ENCODE measurements at places on chromosomes 6 and 20.

- no peak for DNase-seq
Measured at GRCh38 chr6:25007269-25007699, 71.5 kb upstream of the RIPOR2 start.

- peak; percentile 60 for DNase-seq
Measured at GRCh38 chr6:82363428-82364086, at the start of gene TPBG. Gene TPBG (plus strand): TSS chr6:82363817. CDS start chr6:82364962, 1,145 bp downstream.

GRCh38 chr6:22068561-22069305, 228.1 kb downstream of the PRL start:
- DNase-seq = no peak

DNA sequence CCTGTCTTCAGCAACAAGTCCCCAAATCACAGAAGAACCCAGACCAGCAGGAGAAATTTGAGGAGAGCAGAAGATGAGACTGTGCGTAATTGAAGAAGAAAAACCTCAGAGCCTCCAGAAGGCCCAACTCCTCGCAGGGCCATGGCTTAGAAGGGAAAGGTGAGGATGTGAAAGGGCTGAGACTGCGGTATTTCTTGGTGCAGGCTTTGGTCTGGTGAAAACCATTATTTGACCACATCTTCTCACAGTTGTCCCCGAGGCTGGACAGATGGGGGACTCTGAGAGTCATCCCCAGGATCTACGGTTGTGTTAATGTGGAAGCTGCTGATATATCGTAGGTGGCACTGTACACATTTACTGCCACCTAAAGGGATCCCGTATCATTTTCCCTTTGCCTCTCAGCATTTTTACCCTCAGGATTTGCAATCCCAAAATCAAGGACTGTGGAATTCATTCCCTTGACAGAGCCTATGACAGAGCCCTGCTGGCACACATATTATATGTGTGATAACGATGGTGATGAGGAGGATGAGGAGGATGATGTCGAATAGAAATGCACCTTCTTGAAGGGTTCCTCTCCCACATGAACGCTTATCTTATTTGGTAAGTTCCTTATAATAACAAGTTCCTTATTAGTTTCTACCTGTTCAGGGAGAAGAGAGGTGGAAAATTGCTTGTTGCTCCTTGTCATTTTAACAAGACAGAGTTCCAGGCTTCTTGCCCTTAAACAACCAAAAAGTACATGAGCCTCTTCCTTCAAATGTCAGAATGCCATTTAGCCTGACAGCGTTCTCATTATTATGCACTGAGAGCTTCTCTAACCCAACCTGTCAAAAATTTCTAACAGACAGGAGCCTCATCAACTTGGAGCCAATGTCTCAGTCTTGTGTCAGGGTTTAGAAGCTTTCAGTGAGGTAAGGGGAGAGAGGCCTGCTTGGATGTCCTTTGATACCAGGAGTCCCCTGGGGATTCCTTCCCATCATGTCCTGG, 135.8 kb downstream of the PXDC1 start:
- DNase-seq = no peak

DNA sequence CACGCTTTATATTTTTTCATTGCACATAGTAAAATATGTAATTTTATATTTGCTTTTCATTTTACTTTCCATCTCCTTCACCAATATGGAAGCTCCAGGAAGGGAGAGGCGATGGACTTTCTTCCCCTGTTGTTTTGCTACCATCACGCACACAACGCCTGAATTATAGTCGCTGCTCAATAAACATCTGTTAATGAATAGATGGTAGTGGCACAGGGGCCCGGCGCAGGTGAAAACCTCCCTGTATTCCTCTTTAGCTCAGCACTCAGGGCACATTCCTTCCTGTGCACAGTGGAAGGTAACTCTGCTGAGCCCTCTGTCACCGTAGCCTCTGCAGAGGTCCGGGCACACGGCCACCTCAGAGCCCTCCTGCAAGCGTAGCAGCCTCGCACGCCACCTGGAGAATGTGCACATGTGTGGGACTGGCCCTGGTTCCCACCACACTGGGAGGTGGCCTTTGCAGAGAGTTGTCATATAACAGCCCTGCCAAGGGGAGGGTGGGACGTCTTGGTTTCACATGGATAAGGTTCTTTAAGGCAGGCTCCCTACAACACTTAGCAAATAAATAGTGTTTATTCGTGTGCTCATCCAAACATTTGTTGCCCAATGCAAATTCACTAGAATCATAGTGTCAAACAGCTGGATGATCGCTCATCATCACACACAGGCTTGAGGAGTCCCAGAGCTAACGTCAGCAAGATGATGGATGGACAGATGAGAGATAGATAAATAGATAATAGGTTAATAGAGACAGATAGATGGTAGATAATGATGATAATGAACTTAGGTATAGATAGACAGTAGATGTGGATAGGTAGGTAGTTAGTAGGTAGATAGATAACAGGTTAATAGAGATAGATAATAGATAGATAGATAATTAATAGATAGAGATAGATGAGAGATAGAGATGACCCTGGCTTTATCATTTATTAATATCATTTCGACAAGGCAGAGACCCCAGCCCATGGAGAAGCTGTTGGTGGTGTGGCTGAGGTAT, 32.3 kb upstream of the AFDN start:
- no peak for DNase-seq

GRCh38 chr20:46646659-46647380, 4.4 kb downstream of the SLC13A3 start:
- no peak for DNase-seq

DNA sequence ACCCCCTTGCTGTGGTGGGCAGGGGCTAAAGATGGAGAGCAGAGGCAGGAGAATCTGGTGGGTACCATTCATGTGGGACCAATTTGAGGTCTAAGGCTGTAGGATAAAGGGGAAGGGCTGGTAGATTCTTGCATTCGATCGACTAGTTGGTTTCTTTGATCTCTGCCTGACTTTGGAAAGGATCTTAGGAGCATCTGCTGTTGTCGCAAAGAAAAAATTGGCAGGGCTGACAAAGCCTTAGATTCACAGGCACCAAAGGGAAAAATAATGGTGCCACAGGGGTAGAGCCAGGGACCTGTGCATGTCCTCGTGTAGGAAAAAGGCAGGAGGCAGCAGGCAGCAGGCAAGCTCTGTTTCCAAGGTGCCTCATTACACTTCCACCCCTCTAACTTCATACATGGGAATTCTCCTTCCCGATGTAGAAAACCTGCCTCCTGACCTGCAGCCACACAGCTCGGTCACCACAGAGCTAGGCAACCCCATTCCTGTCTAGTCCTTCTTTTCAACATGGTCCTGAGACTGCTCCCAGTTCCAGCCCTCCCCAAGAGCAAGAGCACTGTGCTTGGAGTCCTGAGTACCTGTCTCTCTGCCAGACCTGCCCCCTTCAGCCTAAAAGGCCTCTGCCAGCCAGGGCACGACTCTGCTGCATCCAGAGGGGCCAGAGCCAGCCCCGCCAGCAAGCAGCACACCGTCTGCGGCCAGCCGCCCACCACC, 71.9 kb downstream of the FGD2 start:
- no peak for DNase-seq

DNA sequence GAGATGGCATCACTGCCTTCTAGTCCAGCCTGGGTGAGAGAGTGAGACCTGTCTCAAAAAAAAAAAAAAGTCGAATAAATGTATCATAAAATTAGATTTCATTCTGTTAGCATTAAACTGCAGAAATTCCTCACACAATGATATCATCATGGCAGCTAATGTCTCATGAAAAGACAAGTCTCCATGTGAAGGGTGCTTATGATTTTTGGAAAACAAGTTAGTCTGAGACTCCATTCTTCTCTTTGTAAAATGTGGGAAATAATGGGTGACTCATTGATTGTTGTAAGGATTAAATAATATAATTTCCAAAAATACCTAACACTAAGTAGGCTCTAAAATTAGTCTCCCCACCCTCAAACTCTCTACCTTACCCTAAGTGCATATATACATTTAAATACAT, 49.6 kb upstream of the CDYL start:
- no peak for DNase-seq

- DNase-seq = no peak
Measured at GRCh38 chr6:113004470-113005270, 657.5 kb downstream of the RFPL4B start.

GRCh38 chr6:122751326-122751725, 28.2 kb upstream of the FABP7 start:
- DNase-seq = no peak

GRCh38 chr6:97085772-97086171, 161.2 kb downstream of the KLHL32 start:
- DNase-seq = no peak

- peak; percentile 56 for DNase-seq
Measured at GRCh38 chr6:89400912-89401399, 11.1 kb downstream of the RRAGD start.

- DNase-seq = no peak
Measured at GRCh38 chr6:44036699-44037101, 90.6 kb downstream of the MRPL14 start.

GRCh38 chr6:135935941-135936601, 84.6 kb downstream of the PDE7B start:
- DNase-seq = peak; percentile 40

- DNase-seq = no peak
Measured at GRCh38 chr20:17281478-17281877, 54.6 kb downstream of the PCSK2 start.

- no peak for DNase-seq
Measured at GRCh38 chr20:33948480-33948879, 45.2 kb upstream of the RALY start.

DNA sequence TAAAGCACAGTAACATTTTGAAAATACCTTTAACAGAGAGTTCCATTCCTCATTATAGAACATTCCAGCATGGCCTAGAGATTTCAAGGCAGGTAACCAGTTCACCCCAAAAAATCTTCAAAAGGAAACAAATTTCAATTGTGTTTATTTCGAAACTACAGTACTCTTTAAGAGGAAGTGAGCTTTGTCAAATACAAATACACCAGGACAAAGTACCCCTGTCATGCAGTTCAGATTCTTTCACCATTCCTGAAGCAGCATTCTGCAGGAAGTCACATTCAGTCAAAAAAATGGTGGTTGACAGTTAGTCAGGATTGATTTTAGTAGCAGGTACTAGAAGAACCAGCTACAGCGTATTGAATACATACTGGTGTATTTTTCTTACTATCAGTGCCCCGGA, 89.6 kb upstream of the RIN2 start:
- no peak for DNase-seq

DNA sequence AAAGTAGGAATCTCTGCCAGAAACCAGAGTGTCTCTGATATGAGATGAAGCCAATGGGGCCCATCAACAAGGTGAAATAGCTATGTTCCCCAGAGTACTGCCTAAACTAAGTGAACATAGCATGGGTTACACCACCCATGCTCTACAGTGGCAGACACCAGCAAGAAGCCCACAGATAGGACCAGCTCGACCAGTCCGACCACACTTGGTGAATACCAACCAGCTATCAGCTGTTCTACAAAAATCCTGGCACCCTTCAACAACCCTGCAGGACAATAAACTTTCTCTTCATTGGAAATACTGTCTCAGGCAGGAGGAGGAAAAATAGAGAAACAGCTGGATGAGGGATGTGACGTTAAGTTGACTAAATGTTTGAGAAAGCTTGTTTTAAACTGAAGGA, 311.4 kb downstream of the EPM2A start:
- DNase-seq = no peak

GRCh38 chr20:36120241-36120640, 34.3 kb upstream of the EPB41L1 start:
- DNase-seq = no peak

GRCh38 chr6:120147071-120147871, 797.7 kb upstream of the MAN1A1 start:
- DNase-seq = no peak

GRCh38 chr6:81690073-81690472, 62.4 kb downstream of the TENT5A start:
- no peak for DNase-seq

DNA sequence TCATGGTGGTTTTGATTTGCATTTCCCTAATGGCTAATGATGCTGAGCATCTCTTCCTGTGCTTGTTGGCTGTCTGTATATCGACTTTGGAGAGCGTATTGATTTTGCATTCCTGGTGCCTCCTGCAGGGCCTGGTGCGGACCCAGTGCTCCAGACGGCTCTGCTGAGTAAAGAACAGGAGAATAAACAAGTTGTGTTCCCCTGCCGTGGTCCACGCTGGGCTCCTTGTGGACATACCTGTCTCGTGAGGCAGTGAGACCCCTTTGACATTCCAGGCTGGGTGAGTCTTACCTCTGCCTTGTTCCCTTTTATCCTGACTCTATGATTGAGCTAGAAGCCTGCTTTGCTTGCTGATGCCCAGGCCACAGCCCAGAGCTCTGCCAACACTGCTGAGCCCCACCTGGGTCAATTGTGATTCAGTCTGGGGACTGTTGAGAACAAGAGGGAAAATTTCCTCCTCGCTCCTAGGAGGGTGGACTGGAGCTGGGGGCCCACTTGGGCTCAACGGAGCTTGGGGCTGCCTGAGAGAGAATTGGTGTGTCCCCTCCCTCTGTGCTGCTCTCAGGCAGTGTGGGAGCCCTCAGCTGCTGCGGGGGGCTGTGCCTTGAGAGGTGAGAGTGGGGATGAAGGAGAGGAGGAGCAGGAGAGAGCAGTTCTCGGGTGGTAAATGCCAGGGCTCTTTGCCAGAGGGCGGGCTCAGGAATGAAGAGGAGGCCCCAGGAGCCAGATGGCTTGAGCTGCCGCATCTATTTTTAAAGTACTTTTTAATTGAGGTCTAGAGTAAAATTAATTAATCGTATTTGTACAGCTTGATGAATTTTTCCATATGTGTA, 43.7 kb upstream of the PMEPA1 start:
- DNase-seq = no peak

GRCh38 chr6:104460738-104461483, 398.8 kb downstream of the HACE1 start:
- DNase-seq = no peak

GRCh38 chr20:37871751-37872150, 31.2 kb upstream of the VSTM2L start:
- no peak for DNase-seq

DNA sequence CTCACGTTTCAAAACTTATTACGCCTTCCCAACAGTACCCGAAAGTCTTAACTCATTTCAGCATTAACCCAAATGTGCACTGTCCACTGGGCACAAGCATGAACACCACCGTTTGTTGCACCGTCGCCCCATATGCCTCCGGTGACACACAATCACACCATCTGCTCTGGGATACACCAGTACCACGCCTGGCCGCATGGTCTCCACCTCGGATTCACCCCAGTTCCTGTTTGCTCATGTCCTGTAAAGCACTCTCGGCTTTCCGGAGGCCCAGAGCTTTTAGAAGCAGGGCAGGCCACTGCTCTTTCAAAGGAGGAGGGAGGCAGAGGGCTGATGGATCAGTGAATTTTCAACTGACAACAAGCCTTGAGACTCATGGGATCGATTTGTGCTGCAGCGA, 1570.0 kb upstream of the DEFB115 start:
- DNase-seq = no peak
